Neural progenitor cell (in vitro differentiated cells): ENCODE measurements at places on chromosomes 4 and X. TPM values are rescaled to one million over a fixed set of nuclear protein-coding genes. Genes with fewer than 3 reads are reported as not detected.

The USP26 gene
- total RNA-seq, result not detected in 2 replicates

The ZCCHC18 gene
- total RNA-seq, result 4.6 and 5.1 TPM in 2 replicates

The MSANTD1 gene
- total RNA-seq, result 0.17 and 0.25 TPM in 2 replicates

The GAGE12J gene
- total RNA-seq, result not detected in 2 replicates

The NXF2B gene
- total RNA-seq, result 0.96 and 2.2 TPM in 2 replicates

The COL4A5 gene
- total RNA-seq, result 104 and 115 TPM in 2 replicates

The GAGE12C gene
- total RNA-seq, result not detected in 2 replicates

The XPNPEP2 gene
- 0.19 and 1.7 TPM in 2 replicates for total RNA-seq

The TEX13D gene
- not detected in 2 replicates for total RNA-seq

The BEX1 gene
- total RNA-seq, result 52.2 and 63.5 TPM in 2 replicates

The MAB21L2 gene
- 38.3 and 42.1 TPM in 2 replicates for total RNA-seq

The MAML3 gene
- 13.5 and 14.4 TPM in 2 replicates for total RNA-seq

The SLC4A4 gene
- 0.06 TPM in 1 of 2 replicates, not detected in the other for total RNA-seq

The IQCM gene
- total RNA-seq, result 0.26 TPM in 1 of 2 replicates, not detected in the other

The SUPT20HL1 gene
- not detected in 2 replicates for total RNA-seq

The HOPX gene
- total RNA-seq, result 2.6 and 2.8 TPM in 2 replicates

The PGAM4 gene
- not detected in 2 replicates for total RNA-seq

The DSPP gene
- 0.21 TPM in 1 of 2 replicates, not detected in the other for total RNA-seq

The MAGEE1 gene
- 3.6 and 6.3 TPM in 2 replicates for total RNA-seq

The PTPN13 gene
- 183 and 244 TPM in 2 replicates for total RNA-seq

The ZXDB gene
- 8.3 and 9.7 TPM in 2 replicates for total RNA-seq

The CDS1 gene
- 2.8 and 3.5 TPM in 2 replicates for total RNA-seq

The ALB gene
- total RNA-seq, result 0.09 and 0.96 TPM in 2 replicates

The LYAR gene
- 22.1 and 49.0 TPM in 2 replicates for total RNA-seq

The PROM1 gene
- total RNA-seq, result 43.0 and 55.9 TPM in 2 replicates

The H2BW2 gene
- total RNA-seq, result not detected in 2 replicates

The RTL9 gene
- total RNA-seq, result 0.22 and 0.49 TPM in 2 replicates

The ADH1C gene
- not detected in 2 replicates for total RNA-seq

The NPY2R gene
- 6.1 and 8.5 TPM in 2 replicates for total RNA-seq

The FBXO8 gene
- 21.5 and 28.4 TPM in 2 replicates for total RNA-seq

The GNRHR gene
- total RNA-seq, result not detected in 2 replicates

The ZRSR2 gene
- total RNA-seq, result 8.6 and 15.2 TPM in 2 replicates

The CHRDL1 gene
- total RNA-seq, result 15.0 and 15.5 TPM in 2 replicates

The PDGFRA gene
- total RNA-seq, result 1.8 and 2.1 TPM in 2 replicates

The PLP2 gene
- total RNA-seq, result 0.13 and 0.46 TPM in 2 replicates

The MAEA gene
- total RNA-seq, result 38.2 and 68.6 TPM in 2 replicates

The TRIM75 gene
- total RNA-seq, result not detected in 2 replicates

The BLOC1S4 gene
- 10.5 and 24.6 TPM in 2 replicates for total RNA-seq

The GLRB gene
- total RNA-seq, result 2.7 and 6.1 TPM in 2 replicates
